ENCODE measurements at places on chromosomes 7 and 10. TPM values are rescaled to one million over a fixed set of nuclear protein-coding genes. Genes with fewer than 3 reads are reported as not detected.

DNA sequence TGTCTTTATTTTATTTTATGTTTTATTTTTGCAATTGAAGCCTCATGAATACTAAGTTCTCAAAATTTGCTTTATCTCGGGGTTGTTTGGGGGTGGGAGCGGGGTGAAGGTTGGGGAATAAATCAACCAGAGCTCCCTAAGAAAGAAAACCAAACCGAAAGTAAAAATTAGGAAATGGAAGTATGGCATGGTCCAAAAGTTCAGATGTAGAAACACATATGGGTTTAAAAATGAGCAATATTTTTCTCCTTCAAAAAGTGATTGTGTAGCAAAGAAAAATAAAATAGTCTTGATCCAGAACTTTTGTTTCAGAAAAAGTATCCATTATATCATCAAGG lies 177.4 kb upstream of the PLXDC2 start:
- no peaks in the 10 kb centered on the region for H3K4me1 ChIP-seq
- H3K4me3 ChIP-seq = no peak overlapping the region
- no peak for DNase-seq
- H3K27ac ChIP-seq = peak overlapping the region; percentile 62
- no peaks in the 10 kb centered on the region for H3K27me3 ChIP-seq
- no peaks in the 10 kb centered on the region for H3K36me3 ChIP-seq

GRCh38 chr10:10396601-10397000 lies 621.1 kb upstream of the CELF2 start:
- no peak overlapping the region for H3K4me3 ChIP-seq
- H3K27ac ChIP-seq = no peak overlapping the region
- no peaks in the 10 kb centered on the region for H3K27me3 ChIP-seq
- DNase-seq = no peak
- H3K36me3 ChIP-seq = no peaks in the 10 kb centered on the region

DNA sequence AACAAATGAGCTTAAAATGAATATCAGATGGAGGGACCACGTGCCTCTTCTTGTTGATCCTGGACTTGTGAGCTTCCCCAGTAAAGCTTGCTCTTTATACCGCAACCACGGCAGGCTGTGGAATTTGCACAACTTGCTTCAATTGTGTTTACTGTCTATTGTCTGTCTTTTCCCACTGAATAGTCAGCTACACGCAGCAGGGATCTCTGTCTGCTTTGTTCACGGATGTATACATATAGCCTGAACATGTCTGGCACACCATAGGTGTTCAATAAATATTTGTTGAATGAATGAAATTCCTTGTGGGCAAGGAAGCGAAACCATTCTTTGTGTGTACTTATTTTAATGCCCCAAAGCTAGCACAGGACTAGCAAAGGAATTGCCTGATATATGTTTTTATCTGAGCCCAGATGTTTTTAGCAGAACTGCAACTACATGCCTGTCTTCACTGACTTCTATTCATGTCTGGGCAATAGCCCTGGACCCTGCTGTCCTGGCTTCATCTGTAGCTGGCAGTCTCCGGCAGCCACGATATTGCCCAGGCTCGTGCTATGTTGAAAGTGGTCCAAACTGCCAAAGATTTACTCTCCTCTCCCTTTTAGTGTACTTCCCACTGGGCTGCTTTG lies 29.9 kb upstream of the IFRD1 start:
- no peak for DNase-seq
- H3K4me3 ChIP-seq = no peak overlapping the region
- peaks cover 26% of the 10 kb centered on the region for H3K4me1 ChIP-seq
- no peaks in the 10 kb centered on the region for H3K27me3 ChIP-seq
- H3K27ac ChIP-seq = no peak overlapping the region
- no peaks in the 10 kb centered on the region for H3K36me3 ChIP-seq

DNA sequence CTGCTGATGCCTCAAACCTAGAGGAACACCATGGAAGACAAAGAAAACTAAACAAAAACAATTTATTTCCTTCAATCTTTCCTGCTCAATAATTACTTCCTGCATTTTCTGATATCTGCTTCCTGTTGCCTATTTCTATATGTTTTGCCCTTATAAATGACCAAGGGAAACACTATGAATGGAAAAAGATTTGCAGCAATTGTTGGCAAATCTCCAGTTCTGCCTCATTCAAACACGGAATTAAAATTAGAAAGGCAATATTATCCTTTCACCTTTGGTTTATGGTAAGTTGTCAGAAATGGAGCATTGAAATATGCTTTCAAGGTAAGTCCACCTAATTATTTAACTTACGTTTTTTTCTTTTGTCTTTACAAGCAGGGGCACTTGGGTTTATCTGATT lies 552.2 kb upstream of the ANKRD30A start:
- no peaks in the 10 kb centered on the region for H3K4me1 ChIP-seq
- no peak for DNase-seq
- H3K27ac ChIP-seq = no peak overlapping the region
- H3K4me3 ChIP-seq = no peak overlapping the region
- H3K27me3 ChIP-seq = no peaks in the 10 kb centered on the region
- no peaks in the 10 kb centered on the region for H3K36me3 ChIP-seq

DNA sequence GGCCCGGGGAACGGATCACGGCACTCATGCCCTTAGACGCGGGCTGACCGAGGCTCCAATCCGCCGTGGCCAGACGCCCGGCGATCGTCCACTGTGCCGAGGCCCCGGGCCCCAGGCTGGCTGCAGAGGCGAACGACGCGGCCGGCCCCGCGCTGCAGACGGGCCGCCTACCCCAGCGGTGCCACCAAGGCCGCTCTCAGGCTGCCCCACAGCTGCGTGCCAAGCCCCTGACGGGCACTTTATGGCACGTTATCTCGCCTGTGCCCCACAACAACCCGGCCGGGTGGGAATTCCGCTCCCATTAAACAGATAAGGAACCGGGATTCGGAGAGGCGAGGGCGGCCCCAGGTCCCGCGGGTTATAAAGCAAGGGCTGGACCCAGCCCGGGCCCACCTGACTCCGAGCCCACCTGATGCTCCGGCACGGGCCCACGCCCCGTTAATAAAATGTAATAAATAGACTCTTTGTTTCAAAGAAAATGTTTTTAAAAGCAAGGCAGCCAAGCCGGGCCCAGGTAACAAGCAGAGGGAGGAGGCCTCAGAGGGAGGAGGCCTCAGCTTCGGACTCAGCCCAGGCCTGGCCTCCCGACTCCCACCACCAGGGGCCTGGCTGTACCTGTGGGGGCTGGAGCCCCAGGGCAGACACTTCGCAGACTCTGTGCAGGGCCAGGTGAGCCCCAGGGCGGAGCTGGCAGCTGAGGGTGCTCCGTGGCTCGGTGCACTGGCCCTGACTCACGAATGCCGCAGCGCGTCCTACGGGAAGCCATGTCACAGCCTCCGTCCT lies 79.7 kb downstream of the FOXL3 start:
- no peak overlapping the region for H3K4me3 ChIP-seq
- peak; percentile 71 for DNase-seq
- H3K27ac ChIP-seq = no peak overlapping the region
- no peaks in the 10 kb centered on the region for H3K27me3 ChIP-seq

DNA sequence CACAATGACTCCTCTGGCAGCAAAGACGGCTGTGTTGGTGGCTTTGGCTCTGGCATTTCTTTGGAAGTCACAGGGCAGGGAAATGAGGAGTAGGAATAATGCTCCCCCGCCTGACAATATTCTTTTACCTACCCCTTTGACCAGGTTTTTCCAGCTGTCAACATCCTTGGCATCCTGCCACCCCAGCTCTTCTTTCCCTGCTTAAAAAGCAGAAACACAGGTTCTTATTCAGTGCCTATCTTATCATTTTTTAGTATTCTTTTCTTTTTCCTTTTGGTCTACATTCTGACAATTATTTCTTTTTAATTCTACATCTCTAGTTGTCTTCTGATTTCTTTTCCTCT lies 97.7 kb downstream of the CREB5 start:
- no peaks in the 10 kb centered on the region for H3K36me3 ChIP-seq
- DNase-seq = no peak
- H3K27me3 ChIP-seq = no peaks in the 10 kb centered on the region
- H3K4me3 ChIP-seq = no peak overlapping the region

DNA sequence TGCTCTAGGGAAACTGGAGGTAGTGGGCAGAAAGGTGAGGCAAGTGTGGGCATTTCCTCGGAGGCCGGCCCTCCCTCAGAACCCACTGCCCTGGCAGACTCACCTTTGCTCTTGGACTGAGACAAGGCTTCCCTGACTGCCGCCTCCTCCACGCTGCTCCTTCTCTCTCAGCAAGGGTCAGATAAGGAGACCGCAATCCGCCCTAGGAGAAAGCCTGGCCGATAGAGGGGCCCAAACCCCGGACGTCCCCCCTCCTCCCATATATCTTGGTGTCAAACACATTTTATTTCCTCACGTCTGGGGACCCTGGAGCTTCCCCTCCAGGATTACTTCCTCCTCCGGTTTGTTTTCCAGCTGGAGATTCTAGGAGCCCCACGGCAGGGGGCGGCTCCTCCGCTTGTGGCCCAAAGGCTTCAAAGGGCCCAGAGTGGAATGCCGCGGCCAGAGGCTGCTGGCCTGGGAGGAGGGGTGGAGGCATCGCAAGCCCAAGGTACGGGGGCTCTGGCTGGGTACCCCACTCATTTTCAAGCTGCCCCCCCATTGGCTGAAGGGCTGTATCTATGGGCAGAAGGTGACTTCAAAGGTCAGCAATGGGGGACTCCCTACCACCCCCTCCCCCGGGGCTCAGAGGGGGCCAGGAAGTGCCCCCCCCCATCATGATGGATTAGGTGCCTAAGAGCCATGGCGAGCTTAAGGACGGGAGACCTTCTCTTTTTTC lies 31.7 kb upstream of the LBX1 start:
- H3K4me3 ChIP-seq = no peak overlapping the region
- H3K27me3 ChIP-seq = peaks cover 3% of the 10 kb centered on the region
- no peaks in the 10 kb centered on the region for H3K36me3 ChIP-seq

GRCh38 chr7:117350027-117350426 lies 27.2 kb upstream of the WNT2 start:
- no peak overlapping the region for H3K27ac ChIP-seq
- no peaks in the 10 kb centered on the region for H3K27me3 ChIP-seq

DNA sequence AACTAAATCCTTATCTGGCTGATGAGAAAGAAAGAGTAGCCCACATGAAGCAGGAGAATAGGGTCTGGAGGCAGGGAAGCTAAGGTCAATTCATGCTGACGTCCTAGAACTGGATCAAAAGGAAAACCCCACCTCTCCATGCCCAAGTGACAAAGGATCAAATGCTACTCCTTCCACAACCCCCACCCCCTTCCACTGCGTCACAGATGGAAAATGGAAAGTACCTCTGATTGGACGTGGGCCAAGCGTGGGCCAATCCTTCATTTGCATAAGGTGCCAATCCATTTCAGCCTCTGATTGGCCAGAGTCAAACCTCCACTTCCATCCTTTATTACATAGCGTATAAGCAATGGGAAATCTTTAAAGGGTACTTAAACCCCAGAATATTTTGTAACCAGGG lies 431.3 kb upstream of the ETV1 start:
- DNase-seq = no peak
- no peaks in the 10 kb centered on the region for H3K27me3 ChIP-seq
- no peak overlapping the region for H3K27ac ChIP-seq
- H3K4me1 ChIP-seq = no peaks in the 10 kb centered on the region

GRCh38 chr10:126955934-126956711 lies 50.9 kb downstream of the DOCK1 start:
- no peaks in the 10 kb centered on the region for H3K36me3 ChIP-seq
- H3K27ac ChIP-seq = no peak overlapping the region
- H3K4me3 ChIP-seq = no peak overlapping the region
- no peaks in the 10 kb centered on the region for H3K27me3 ChIP-seq
- DNase-seq = no peak
- no peaks in the 10 kb centered on the region for H3K4me1 ChIP-seq

- H3K27ac ChIP-seq = no peak overlapping the region
- no peaks in the 10 kb centered on the region for H3K27me3 ChIP-seq
- no peak overlapping the region for H3K4me3 ChIP-seq
These were observed 90.9 kb upstream of the ZNF804B start for GRCh38 chr7:88668591-88668990.

GRCh38 chr7:103432712-103433111 lies 13.3 kb downstream of the SLC26A5 start:
- H3K27me3 ChIP-seq = no peaks in the 10 kb centered on the region
- DNase-seq = no peak
- H3K36me3 ChIP-seq = no peaks in the 10 kb centered on the region
- H3K27ac ChIP-seq = no peak overlapping the region
- H3K4me1 ChIP-seq = no peaks in the 10 kb centered on the region
- no peak overlapping the region for H3K4me3 ChIP-seq

- no peaks in the 10 kb centered on the region for H3K36me3 ChIP-seq
- H3K4me3 ChIP-seq = no peak overlapping the region
- H3K4me1 ChIP-seq = no peaks in the 10 kb centered on the region
- H3K27me3 ChIP-seq = peaks cover 19% of the 10 kb centered on the region
These were observed 62.4 kb downstream of the LSM5 start for GRCh38 chr7:32427769-32428291.

- H3K4me3 ChIP-seq = no peak overlapping the region
- H3K36me3 ChIP-seq = no peaks in the 10 kb centered on the region
- no peaks in the 10 kb centered on the region for H3K27me3 ChIP-seq
- DNase-seq = no peak
These were observed 68.5 kb downstream of the MAP3K8 start for GRCh38 chr10:30502266-30503060.

- H3K27ac ChIP-seq = no peak overlapping the region
- H3K27me3 ChIP-seq = no peaks in the 10 kb centered on the region
- no peaks in the 10 kb centered on the region for H3K36me3 ChIP-seq
- H3K4me1 ChIP-seq = no peaks in the 10 kb centered on the region
- no peak overlapping the region for H3K4me3 ChIP-seq
- DNase-seq = peak; percentile 32
These were observed 114.6 kb upstream of the AGK start for GRCh38 chr7:141436575-141437075.

GRCh38 chr10:35340975-35341374 lies 4.7 kb downstream of the CCNY start:
- H3K4me1 ChIP-seq = peaks cover 45% of the 10 kb centered on the region
- peak overlapping the region; percentile 0 for H3K27ac ChIP-seq
- no peaks in the 10 kb centered on the region for H3K27me3 ChIP-seq
- no peak for DNase-seq
- no peaks in the 10 kb centered on the region for H3K36me3 ChIP-seq

GRCh38 chr7:80923211-80923612 lies 4.4 kb upstream of the SEMA3C start:
- peaks cover 3% of the 10 kb centered on the region for H3K4me1 ChIP-seq
- H3K27me3 ChIP-seq = no peaks in the 10 kb centered on the region
- H3K4me3 ChIP-seq = no peak overlapping the region
- H3K27ac ChIP-seq = no peak overlapping the region
- DNase-seq = no peak

GRCh38 chr7:20748853-20749252 lies 37.8 kb downstream of the SP8 start:
- no peak overlapping the region for H3K4me3 ChIP-seq
- no peak overlapping the region for H3K27ac ChIP-seq
- DNase-seq = no peak
- no peaks in the 10 kb centered on the region for H3K4me1 ChIP-seq

GRCh38 chr7:68629-69028 lies 123.7 kb upstream of the FAM20C start:
- no peaks in the 10 kb centered on the region for H3K27me3 ChIP-seq
- H3K4me3 ChIP-seq = no peak overlapping the region
- no peaks in the 10 kb centered on the region for H3K4me1 ChIP-seq
- DNase-seq = no peak
- no peak overlapping the region for H3K27ac ChIP-seq

GRCh38 chr10:87866412-87866974 lies 3.1 kb downstream of the PTEN start:
- H3K27ac ChIP-seq = peak overlapping the region; percentile 100
- H3K27me3 ChIP-seq = no peaks in the 10 kb centered on the region
- peak overlapping the region; percentile 76 for H3K4me3 ChIP-seq
- peaks cover 30% of the 10 kb centered on the region for H3K4me1 ChIP-seq
- no peak for DNase-seq

Gene DPCD
- 36.2 TPM for total RNA-seq

Gene MKX
- 0.57 TPM for total RNA-seq

Gene CYP2C19
- total RNA-seq = 0.20 TPM

Gene CRCP
- total RNA-seq = 34.2 TPM

Gene ABCA13
- total RNA-seq = 0.49 TPM

Gene GNG11
- total RNA-seq = 28.5 TPM

Gene FFAR4
- total RNA-seq = 2.4 TPM

Gene PON3
- 12.9 TPM for total RNA-seq

Gene VWDE
- total RNA-seq = 2.3 TPM

Data from upper lobe of left lung (tissue), 6 donors.